ENCODE measurements at places on chromosomes 5 and 9.
A peak's percentile ranks its signal among the peaks of the same experiment; 100 is the strongest.

DNA sequence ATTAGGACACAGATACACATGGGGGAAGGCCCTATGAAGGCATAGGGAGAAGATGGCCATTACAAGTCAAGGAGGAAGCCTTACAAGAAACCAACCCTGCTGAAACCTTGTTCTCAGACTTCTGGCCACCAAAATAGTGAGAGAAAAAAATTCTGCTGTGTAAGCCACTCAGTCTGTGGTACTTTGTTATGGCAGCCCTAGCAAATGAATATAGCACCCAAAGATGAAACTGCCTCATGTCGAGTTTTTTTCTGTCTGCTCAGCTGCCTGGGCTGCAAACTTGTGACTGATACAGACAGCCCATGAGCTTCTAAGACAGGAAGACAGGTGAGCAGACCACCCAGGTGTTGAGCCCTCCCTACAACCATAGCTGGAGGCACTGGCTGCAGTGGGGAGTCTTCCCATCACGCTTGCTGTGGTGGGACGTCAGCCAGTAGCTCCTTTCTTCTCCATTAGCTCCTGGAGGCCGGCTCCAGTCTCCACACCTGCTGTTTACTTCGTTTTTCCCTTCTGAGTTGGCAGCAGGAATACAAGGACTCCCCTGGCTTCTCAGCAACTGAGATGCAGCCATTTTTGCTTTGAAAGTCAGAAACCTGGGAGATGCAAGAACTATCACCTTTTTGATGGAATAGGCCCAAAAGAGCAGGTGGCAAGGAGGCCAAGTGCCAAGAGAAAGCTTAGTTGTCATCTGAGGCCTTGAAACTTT is 164.9 kb downstream of the SEMA6A start:
- DNase-seq = no peak

DNA sequence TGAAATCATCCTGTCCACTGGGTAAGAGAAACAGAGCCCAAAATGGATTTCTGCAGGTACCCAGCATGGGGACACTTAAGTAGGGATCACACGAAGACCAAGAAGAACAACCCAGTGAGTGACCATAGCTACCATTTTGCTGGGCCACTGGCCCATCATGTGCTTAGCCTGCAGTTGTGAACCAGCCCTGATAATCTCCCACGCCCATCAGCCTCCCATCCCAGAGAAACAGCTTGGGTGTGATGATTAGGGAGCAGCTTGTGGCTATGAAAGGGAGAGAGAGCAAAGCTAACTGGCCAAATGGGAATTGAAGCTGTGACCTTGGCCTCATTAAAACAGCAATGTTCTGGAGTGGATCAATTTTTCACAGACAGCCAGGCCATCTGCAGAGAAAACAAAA is 138.5 kb downstream of the SLC24A2 start:
- no peak for DNase-seq

DNA sequence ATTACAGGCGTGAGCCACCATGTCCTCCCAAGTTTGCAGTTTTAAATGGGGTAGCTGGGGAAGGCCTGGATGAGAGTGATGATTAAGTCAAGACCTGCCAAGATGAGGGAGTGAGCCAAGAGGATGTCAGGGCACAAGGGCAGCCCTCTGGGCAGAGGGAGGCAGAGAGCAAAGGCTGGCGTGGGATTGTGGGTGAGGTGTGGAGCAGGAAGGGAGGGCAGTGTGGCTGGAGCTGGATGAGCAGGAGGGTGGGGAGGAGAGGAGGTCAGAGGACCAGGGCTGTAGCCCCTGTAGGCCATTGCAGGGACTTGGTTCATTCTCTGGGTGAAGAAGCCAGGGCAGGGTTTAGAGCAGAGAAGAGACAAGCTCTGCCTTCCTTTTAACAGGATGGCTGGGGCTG is 53.7 kb upstream of the CTNNA1 start:
- DNase-seq = no peak

DNA sequence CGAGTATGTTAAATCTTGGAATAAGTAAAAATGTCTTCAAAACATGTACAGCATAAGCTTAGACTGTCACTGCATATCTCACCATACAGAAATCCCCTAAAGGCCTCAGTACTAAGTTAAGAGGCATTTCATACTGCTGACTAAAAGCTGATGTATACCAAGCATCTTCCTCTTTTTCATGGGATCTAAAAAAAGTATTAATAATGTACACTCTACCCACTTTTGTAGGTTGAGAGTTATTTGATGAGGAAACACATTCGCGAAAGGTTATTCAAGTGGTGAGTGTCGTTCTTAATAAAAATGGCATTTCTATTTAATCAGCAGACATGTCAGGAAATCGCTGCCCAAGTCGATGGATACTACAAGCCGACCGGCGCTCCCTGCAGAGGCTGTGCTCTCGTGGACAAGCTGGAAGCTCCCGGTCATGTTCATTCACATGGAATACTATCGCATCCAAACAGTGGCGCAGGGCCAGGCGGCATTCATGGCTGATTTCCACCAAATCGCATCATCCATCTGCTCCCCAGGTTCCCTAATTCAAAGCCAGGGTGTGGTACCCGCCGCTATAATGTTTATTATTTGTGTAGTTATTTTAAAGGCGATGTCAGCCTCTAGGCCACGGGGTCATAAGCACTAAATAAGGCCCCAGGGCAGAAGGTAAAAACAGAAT is 724 bp downstream of the SGTB start:
- peak; percentile 46 for DNase-seq
